Fibroblast of mammary gland (primary cell): ENCODE measurements at places on chromosomes 13 and 19.

- no peak for DNase-seq
Measured at GRCh38 chr13:34675626-34676025, 266.4 kb upstream of the NBEA start.

DNA sequence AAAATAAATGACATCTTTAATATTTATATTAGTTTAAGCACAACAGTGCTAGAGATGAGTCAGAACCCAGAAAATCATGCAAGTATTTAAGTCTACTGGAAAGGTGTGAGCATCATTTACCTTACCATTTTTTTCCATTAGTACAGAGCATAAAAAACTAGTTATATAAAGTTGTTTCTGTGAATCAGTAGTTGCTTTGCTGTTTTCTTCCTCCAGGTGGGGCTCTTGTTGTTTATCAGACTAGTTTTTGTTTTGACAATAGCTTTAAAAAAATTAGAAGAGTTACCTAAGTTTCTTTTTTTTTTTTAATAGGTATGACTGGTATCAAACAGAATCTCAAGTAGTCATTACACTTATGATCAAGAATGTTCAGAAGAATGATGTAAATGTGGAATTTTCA is 12.7 kb downstream of the SUGT1 start:
- peak; percentile 41 for DNase-seq

DNA sequence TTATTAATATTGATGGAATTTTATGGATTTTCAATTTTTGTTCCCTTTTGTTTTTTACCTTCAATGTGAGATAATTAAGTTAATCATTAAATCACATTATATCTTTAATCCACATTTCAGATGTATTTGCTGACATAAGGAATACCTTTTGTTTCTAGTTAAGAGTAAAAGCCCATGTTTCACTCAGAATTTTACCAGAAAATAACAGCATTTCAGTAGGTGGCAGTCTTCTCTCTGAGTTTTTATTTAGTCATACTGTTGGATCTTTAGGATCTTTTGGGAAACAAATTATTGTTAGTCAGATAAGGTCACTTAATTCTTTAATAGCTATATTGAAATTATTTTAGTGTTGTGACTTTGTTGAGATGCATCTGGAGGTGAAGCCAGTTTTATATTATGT is 67.9 kb downstream of the NDFIP2 start:
- DNase-seq: peak; percentile 34

DNA sequence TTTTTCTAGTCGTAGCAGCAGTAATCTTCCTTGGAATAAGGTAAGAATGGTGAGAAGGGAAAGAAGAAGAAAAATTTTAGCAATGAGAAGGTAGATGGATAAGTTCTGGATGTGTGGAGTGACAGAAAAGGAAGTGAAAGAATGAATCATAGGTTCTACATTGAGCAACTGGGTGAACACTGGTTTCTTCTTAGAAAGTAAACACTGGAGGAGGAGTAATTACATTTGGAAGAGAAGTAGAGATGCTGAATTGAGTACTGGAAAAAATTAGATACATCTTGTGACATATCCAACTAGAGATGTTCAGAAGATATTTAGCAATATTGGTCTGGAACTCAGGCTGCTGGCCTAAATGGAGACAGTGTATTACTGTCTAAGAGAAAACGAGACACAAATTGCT is 148.5 kb downstream of the GPC5 start:
- DNase-seq: no peak

- no peak for DNase-seq
Measured at GRCh38 chr19:37583340-37583739, 11.3 kb downstream of the ZNF571 start.

GRCh38 chr13:50167224-50167947 is 152.1 kb downstream of the KCNRG start:
- DNase-seq: no peak

DNA sequence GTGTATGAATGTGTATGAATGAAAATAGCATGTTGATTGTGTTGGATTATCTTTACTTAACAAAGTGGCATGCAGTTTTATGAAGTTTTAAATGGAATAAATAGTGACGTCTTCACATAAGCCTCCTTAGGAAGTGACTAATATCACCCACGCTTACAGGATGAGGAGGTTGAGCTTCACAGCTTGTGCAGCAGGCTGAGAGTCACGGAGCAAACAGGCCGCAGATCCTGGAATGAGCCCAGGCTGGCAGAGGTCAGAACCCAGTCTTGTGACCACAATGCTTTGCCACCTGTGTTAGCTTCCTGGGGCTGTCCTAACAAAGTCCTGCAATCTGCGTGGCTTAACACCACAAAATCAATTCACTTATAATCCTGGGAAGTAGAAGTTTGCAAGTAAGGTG is 20.8 kb downstream of the LAIR2 start:
- DNase-seq: peak; percentile 26

DNA sequence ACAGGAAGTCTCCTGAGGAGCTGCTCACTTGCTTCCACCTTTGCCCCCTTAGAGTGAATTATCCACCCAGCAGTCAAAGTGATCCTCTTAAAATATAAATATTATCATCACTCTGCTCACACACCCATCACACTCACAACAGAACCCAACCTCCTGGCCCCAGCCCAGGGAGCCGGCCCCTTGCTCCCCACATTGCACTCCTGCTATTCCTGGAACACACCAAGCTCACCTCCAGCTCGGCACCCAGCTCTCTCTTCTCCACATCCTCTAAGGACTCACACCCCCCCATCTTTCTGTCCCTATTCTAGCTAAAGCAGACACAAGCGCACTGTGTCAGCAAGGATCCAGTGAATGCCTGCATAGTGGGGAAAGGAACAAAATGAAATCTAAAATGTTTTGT is 7.0 kb downstream of the TUBGCP3 start:
- no peak for DNase-seq

- peak; percentile 83 for DNase-seq
Measured at GRCh38 chr13:76903544-76904162, 17.4 kb upstream of the KCTD12 start.

- DNase-seq: no peak
Measured at GRCh38 chr13:95296326-95296925, 4.8 kb downstream of the ABCC4 start.

- no peak for DNase-seq
Measured at GRCh38 chr13:27236478-27236877, 14.9 kb upstream of the RPL21 start.

- no peak for DNase-seq
Measured at GRCh38 chr19:42466521-42467182, 23.9 kb upstream of the CXCL17 start.

DNA sequence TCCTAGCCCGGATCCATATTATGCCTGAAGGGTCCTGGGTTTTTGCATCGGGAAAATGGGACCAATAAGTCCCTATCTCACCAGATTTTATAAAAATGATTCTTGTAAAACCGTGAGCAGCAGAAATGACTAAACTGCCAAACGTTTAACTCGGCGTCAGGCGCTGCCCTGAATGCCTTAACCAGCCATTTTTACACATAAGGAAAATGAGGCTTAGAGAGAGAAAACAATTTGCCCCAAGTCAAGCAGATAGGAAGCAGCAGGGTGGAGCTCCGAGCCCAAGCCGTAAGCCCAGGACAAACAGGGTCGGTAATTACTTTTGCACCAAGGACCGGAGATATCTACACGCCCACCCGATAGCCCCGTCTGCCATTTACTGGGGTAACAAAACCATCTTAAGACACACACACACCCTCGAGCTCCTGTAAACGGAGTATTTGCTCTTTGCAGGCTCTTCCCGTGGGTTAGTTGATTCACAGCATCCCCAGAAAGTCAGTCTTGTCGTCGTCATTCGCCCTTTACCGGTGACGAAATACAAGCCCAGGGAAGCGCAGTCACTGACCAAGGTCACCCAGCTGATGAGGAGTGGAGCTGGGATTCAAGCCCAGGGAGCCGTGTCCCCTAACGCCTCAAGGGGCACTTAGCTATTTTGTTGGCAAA is 16.0 kb upstream of the MRI1 start:
- DNase-seq: peak; percentile 73

DNA sequence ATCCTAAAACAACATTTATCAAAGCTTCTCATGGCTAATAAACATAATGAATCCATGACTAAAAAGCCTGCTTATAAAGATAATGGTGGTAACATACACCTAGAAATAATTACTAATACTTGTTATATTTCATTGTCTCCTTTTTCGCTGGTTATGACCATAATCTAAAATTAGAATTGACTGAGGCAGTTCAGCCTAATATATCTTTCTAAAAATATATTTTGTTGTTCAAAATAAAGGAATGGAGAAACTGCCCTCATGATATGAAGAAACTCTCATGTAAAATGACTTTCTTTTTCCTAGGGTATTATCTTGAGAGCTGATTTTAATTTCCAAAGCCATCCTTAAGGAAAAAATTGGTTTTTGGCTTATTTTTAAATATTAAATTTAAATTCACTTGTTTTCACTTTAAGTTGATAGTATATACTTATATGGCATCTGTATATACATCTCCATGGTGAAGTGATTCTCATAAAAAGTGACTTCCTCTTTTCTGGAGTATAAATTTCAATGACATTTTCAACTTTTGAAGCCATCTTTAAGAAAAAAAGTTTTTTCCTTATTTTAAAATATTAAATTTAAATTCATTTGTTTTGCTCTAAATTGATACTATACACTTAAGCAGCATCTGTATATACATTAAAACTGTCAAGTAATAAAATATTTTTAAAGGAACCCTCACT is 204.6 kb downstream of the VWA8 start:
- DNase-seq: no peak

GRCh38 chr13:31538067-31539042 is 201.0 kb upstream of the RXFP2 start:
- DNase-seq: peak; percentile 68

DNA sequence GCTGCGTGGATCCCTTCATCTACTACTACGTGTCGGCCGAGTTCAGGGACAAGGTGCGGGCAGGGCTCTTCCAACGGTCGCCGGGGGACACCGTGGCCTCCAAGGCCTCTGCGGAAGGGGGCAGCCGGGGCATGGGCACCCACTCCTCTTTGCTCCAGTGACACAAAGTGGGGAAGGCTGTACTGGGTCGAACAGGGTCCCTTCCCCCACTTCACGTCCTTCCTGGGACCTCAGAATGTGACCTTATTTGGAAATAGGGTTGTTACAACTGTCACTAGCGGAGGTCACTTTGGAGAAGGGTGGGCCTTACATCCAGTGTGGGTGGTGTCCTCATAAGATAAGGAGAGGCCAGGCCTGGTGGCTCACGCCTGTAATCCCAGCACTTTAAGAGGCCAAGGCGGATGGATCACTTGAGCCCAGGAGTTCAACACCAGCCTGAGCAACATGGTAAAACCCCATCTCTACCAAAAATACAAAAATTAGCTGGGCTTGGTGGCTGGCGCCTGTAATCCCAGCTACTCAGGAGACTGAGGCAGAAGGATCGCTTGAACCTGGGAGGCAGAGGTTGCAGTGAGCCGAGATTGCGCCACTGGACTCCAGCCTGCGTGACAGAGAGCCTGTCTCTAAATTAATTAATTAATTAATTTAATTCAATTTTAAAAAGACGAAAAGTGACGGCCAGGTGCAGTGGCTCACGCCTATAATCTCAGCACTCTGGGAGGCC is 1.8 kb downstream of the F2RL3 start:
- DNase-seq: no peak

GRCh38 chr13:55566779-55567178 is 1573.9 kb upstream of the PRR20A start:
- no peak for DNase-seq

DNA sequence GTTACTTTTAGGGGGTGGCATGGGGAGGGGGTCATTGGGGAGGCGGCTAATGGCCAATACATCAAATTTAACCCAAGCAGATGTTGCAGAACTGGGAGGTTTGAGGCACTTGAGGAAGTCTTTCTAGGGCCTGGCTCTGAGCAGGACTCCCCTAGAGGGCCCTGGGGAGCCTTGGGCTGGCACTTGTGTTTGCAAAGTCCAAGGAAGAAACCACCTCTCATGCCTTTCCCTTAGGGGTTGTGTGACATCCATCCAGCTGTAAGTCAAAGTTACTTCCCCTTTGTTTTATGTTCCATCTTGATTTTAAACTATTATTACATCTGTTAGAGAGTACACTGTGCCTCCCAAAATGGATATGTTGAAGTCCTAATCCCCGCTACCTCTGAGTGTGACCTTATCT is 159.9 kb downstream of the KATNAL1 start:
- DNase-seq: no peak

GRCh38 chr19:35392742-35393715 is 22.2 kb downstream of the GPR42 start:
- no peak for DNase-seq

DNA sequence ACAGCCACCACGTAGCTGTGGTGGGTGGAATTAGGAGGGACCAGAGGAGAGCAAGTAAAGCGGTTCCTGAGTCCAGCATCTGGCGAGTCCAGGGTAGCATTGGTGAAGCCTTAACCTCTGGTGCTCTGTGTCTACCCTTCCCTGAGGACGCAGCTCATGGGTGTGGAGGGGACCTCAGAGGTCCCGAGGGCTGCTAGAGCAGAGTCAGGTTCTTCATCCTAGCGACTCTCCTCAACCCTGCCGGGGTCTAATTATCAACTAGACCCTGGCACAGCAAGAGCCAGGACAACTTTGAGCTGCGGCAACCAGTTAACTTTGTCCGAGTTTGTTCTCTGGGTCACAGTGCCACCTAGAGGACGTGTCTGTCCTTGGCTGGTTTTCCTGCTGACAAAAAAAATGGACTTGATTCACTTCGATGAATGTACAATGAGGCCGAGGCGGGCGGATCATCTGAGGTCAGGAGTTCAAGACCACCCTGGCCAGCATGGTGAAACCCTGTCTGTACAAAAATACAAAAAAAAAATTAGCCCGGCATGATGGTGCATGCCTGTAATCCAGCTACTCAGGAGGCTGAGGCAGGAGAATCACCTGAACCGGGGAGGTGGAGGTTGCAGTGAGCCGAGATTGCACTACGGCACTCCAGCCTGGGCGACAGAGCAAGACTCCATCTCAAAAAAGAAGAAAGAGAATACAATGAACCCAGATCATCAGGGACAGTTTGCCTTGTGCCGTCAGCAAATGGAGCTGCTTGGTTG is 25.0 kb downstream of the TSSK6 start:
- DNase-seq: peak; percentile 86

GRCh38 chr19:50906217-50906616 is 5.0 kb downstream of the KLK4 start:
- peak; percentile 23 for DNase-seq

GRCh38 chr13:74025369-74025768 is 108.8 kb downstream of the KLF12 start:
- no peak for DNase-seq

GRCh38 chr13:43026262-43026661 is 2.9 kb downstream of the DNAJC15 start:
- DNase-seq: peak; percentile 53

DNA sequence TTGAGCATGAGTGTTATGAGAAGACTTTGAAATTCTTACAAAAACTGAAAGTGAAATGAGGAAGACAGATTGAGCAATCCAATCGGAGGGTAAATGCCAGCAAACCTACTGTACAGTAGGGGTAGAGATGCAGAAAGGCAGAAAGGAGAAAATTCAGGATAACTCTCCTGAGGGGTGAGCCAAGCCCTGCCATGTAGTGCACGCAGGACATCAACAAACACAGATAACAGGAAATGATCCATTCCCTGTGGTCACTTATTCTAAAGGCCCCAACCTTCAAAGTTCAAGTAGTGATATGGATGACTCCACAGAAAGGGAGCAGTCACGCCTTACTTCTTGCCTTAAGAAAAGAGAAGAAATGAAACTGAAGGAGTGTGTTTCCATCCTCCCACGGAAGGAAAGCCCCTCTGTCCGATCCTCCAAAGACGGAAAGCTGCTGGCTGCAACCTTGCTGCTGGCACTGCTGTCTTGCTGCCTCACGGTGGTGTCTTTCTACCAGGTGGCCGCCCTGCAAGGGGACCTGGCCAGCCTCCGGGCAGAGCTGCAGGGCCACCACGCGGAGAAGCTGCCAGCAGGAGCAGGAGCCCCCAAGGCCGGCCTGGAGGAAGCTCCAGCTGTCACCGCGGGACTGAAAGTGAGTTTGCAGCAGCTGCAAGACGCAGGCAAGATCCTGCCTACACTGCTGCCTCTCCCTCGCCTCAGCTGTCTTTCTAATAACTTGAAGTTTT is at the start of gene TNFSF13B:
TNFSF13B (plus strand) TSS at position 118 of the 728 bp plus-strand sequence; CDS start at position 296, 178 bp downstream.
- peak; percentile 46 for DNase-seq
